Mammary epithelial cell (primary cell): ENCODE measurements at places on chromosomes 16 and 17. TPM values are rescaled to one million over a fixed set of nuclear protein-coding genes. Genes with fewer than 3 reads are reported as not detected.

GRCh38 chr17:30821871-30822723, 2.4 kb downstream of the CRLF3 start:
- no peak for DNase-seq

DNA sequence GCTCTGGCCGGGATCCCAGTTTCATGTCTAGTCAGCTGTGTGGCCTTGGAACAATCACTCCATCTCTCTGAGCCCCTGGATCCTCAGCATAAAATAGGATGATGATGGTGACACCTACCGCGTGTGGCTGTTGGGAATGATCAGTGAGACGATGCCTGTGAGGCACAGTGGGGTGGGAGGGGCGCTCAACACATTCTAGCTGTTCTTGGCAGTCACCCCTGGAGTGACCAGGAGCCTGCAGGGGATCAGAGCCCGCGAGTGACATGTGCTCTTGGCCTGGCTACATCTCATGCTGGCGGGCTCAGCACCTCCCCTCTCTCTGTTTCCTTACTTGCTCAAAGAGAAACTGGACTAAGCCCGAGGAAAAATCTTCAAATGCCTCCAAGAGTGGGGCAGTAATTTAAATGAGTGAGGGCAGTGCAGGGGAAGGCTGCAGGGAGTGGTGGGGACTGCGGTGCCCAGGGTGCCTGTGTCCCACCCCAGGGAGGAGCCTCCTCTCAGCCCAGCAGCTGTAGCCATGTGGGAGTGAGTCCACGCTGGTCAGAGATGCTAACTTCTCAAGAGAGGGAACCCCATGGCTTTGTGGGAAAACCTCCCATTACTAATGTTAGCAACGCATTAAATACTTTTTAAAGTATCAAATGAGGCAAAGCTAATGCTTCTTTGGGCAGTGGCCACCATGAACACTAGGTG, 23.1 kb upstream of the DOK4 start:
- DNase-seq, result no peak

The TAC4 gene
- total RNA-seq, result not detected in 2 replicates

The SCARF1 gene
- total RNA-seq, result 0.28 and 0.35 TPM in 2 replicates

The IRX3 gene
- total RNA-seq, result 15.5 TPM

The FBXW10B gene
- total RNA-seq, result 1.0 TPM

DNA sequence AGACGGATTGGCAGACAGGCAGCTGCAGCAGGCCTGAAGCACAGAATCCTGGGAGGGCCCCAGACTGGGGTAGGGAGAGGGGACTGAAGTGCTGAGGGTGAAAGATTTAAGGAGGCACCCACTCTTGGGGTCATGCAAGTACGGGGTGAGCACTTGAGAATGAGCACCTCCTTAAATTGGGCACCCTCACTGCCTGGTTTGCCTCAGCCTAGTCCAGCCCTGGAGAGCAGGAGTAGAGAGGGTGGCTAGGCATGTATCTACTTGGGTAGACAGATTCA, 154.1 kb upstream of the CDC42EP4 start:
- DNase-seq, result no peak

- DNase-seq, result no peak
Measured at GRCh38 chr17:80112471-80113032, 11.2 kb downstream of the GAA start.

- DNase-seq, result no peak
Measured at GRCh38 chr17:74390680-74391653, 23.7 kb downstream of the GPR142 start.

- DNase-seq, result no peak
Measured at GRCh38 chr16:46996952-46997458, 23.5 kb upstream of the DNAJA2 start.

- no peak for DNase-seq
Measured at GRCh38 chr17:74935585-74936469, at the start of gene OTOP3. TSS of gene OTOP3 (plus strand) at chr17:74935898. CDS start at chr17:74935922, 24 bp downstream.

The MIF4GD gene
- total RNA-seq, result 9.7 TPM
